Caki2 (cell line): ENCODE measurements at places on chromosomes 1 and 21. TPM values are rescaled to one million over a fixed set of nuclear protein-coding genes. Genes with fewer than 3 reads are reported as not detected.

The NTRK1 gene
- not detected in 2 replicates for total RNA-seq

The VASH2 gene
- total RNA-seq: 0.17 and 0.74 TPM in 2 replicates

- DNase-seq: no peak
Measured at GRCh38 chr21:17829472-17829871, 10.3 kb upstream of the C21orf91 start.

GRCh38 chr1:27966402-27967105 lies 6.8 kb downstream of the XKR8 start:
- DNase-seq: no peak

The YBEY gene
- 35.5 and 44.3 TPM in 2 replicates for total RNA-seq

The MANEAL gene
- total RNA-seq: 18.0 and 30.0 TPM in 2 replicates

DNA sequence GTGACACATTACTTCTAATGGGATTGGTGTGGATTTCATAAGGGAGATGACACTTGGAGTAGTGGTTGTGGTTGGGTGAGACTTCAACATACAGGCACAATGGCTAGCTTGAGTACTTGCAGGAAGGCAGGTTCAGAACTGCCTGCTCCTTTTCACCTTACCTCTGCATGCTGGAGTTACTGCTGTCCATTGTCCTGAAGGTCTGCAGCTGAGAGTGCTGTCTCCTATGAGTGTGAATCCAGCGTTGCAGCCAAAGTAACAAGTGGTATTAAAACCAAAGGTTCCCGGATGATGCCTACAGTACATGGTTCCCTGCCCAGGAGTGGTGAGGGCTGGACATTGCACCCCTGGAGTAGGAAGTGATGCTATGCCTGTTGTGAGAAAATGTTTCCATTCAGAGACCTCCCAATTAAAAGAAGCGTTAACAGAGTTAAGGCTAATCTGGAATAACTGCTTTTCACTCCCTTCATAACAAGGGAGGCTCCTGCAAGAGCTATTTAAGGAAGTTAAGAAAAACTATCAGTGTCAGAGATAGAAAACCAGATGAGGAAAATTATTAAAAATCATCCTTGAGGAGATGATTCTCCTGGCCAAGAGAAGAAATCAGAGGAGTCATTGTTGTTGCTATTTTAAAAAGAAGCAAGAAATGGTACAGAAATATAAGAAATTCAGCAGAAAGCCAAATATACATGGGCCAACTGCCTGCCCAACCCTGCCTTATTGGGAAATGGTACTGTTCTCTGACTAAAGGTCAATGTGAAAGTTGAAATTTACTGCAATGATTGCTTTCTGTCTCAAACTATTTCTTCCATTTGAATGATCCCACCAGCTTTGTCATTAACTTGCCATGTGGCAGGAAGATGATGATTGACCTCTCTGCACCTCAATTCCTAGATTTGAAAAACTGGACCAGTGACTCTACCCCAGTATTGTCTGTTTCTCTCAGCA lies 9.8 kb upstream of the F5 start:
- DNase-seq: peak; percentile 25

GRCh38 chr21:32570456-32570855 lies 14.9 kb downstream of the TCP10L start:
- DNase-seq: no peak

GRCh38 chr1:47839433-47839760 lies 157.8 kb downstream of the TRABD2B start:
- DNase-seq: no peak

DNA sequence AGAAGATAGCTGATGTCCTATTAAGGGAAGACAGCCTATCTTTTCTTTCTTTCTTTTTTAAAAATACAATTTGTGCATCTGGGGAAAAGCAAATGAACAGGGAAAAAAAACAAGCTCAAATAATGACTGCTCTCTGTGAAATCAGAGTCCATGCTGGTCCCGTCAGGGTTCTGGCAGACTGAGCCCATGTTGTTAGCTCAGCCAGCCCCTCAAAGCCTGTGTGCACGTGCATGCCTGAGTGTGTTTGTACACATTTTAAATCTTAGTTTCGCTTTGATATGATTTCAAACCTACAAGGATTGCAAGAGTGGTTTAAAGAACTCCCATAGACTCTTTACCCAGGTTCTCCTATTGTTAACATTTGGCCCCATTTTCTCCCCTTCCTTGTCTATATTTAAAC lies 231.8 kb upstream of the GREM2 start:
- no peak for DNase-seq

DNA sequence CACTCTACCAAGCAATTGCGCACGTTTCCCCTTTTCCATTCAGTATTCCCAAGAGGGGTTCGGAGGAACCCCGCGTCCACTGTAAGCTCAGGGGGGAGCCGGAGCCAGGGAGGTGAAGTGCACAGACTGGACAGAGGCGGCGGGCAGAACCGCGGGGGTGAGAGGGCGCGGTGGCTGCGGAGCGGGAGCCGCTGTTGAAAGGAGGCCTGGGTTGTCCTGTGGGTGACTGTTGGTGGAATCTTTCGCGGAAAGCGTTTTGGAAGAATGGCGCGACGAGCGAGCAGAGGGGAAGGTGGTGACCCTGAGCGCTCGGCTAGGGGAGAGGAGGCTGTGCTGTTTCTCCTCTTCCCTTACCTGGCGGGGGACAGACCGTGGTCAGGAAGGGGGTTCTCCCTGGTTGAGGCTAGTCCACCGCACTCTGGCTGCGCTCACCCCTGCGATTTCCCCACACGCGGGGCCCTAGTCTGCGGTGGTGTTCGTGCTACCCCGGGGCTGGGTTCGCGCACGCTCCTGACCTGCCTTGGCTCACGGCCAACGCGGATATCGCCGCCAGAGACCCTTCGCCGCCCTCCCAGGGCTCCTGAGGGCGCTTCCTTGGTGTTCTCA lies 92.8 kb downstream of the PRKAB2 start:
- no peak for DNase-seq

- DNase-seq: no peak
Measured at GRCh38 chr1:88979054-88979748, 13.2 kb downstream of the KYAT3 start.

The PIGR gene
- total RNA-seq: not detected in 2 replicates

DNA sequence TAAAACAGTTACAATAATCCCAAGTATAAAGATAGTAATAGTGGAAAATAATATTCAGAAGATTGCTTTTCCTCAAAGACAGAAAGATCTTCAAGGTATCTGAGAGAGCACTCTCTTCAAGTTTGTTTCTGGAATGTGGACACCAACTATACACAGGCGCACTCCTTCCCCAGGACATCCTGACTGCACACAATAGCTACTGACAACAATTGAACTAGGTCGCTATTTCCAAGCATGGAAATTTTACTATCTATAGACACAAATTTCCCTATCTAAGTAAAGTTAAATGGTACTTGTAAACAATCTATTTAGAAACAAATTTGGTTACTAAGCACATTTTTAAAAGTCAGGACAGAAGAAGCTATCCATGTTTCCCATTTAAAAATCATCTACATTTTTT lies 19.1 kb downstream of the ARHGAP29 start:
- DNase-seq: no peak

DNA sequence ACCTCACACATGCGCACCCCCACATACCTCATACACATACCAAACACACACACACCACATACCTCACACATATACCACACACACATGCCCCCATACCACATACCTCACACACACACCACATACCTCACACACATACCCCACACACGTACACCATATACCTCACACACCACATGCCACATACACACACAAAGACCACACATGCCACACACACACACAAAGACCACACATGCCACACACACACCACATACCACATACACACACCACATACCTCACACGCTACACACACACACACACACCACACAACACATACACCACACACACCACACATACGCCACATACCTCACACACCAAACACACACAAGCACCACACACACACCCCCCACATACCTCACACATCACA lies 30.0 kb downstream of the HIVEP3 start:
- DNase-seq: no peak

DNA sequence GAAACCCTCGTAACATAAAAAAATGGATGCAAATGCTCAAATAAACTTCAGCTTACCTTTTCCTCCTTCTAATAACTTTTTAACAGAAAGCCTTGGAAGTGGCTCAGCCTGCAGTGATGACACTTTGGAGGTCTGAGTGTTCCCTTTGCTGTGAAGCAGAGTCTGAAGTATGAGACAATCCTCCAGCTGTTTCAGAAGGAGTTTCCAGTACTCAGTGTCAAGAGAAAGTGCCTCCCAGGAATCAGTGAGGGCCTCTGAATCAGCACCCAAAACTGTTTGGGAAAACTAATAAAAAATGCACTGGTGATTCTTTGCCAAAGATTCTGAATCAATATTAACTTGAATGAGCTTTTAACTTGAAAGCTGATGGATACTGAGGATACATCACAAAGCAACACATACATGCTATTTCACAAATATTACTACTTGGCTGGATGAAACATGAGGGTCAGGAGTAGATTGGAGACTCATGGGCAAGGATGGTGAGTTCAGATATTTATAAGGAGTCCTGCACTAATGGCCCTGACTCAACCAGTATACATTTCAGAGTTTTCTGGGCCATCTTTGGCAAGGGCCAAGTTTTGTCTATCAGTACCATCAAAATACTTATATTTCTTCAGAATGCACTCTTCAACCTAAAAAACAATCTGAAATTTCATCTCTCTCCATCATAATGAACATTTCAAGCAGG lies 77.0 kb downstream of the IARS2 start:
- DNase-seq: no peak

- DNase-seq: no peak
Measured at GRCh38 chr1:147204080-147204479, 21.1 kb downstream of the FMO5 start.

The FAM78B gene
- total RNA-seq: 0.68 TPM in 1 of 2 replicates, not detected in the other

The AIM2 gene
- total RNA-seq: not detected in 2 replicates
